ENCODE measurements at places on chromosomes 13 and 19. TPM values are rescaled to one million over a fixed set of nuclear protein-coding genes. Genes with fewer than 3 reads are reported as not detected.

Gene ETV2
- total RNA-seq: not detected

Gene STAP2
- 19.1 TPM for total RNA-seq

Gene TEX29
- total RNA-seq: 0.81 TPM

Gene LENG9
- total RNA-seq: 6.0 TPM

Gene MAST1
- total RNA-seq: 1.1 TPM

Gene NKPD1
- total RNA-seq: 0.22 TPM

Gene NLRP9
- total RNA-seq: not detected

Gene ZNF583
- total RNA-seq: 3.4 TPM

Gene WDR88
- total RNA-seq: not detected

Gene GPR12
- not detected for total RNA-seq

Gene GAPDHS
- total RNA-seq: not detected

Gene RGCC
- 47.0 TPM for total RNA-seq

Gene CCL25
- total RNA-seq: 0.59 TPM

Gene CACNA1A
- total RNA-seq: 1.7 TPM

Gene MYPOP
- total RNA-seq: 10.4 TPM

Gene TBXA2R
- 0.39 TPM for total RNA-seq

Gene IGFL2
- not detected for total RNA-seq

Gene CEACAM19
- 0.78 TPM for total RNA-seq

Gene ZNF558
- total RNA-seq: 15.2 TPM

Gene RFPL4A
- total RNA-seq: not detected

All from T-helper 1 cell treated with Interleukin-12 subunit alpha and Interleukin-12 subunit beta and Interleukin-4 antibody, amounts not matched to agents 30 ng/mL and 1 ng/mL, for 36 hours (primary cell).